ENCODE measurements at places on chromosomes 7 and 10.

DNA sequence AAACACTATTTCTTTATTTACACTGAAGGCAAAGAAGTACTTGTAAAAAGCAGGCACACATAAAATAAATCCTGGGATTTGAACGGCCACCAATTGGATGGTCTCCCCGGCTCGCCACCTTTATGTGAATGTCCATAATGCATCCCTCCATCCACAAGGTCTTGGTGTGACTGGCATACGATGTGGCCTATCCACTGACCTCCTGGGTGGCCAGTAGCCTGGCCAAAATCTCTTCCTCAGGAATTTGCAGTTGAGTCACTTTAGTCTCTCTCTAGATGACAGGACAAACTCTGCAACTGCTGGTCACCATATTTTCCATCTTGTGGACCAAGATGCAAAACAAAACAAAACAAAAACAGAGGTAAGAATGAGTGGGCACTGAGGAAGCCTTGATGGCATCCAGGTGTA, 39.1 kb downstream of the CDK1 start:
- DNase-seq, result no peak

GRCh38 chr7:4884164-4884563, 648 bp upstream of the RADIL start:
- no peak for DNase-seq

- no peak for DNase-seq
These were observed 60.1 kb downstream of the RABGEF1 start for GRCh38 chr7:66800591-66800990.

DNA sequence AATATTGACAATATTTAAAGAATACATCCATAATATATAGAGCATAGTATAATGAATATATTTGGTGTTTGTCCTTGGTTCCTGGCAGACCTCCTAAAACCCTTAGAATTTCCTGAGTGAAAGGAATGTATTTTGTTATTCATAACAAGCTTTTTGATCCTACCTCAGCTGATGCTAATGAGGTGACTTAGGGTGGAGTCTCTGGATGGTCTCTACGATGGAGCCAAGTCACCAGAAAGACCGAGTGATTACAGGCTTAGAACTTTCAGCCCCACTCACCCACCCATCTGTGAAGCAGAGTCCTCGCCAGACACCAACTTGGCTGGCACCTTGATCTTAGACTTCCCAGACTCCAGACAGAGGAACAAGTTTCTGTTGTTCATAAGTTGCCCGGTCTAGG, 35.9 kb downstream of the UPF2 start:
- DNase-seq, result no peak

GRCh38 chr10:50600831-50601477, 22.8 kb downstream of the SGMS1 start:
- DNase-seq, result no peak

DNA sequence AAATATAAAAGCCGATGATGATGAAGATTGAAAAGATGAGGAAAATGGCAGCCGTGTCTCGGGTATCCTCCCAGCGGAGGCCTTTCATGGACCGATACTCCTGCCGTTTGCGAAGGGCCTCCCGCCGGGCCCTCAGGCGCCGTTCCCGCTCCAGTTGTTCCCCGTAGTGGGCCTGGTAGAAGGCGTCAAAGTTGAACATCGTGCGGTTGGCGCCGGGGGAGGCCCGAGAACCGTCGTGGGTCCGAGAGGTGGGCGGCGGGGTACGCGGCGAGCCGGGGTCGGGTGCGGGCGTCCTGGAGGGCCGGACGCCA, 553 bp downstream of the DNAJC30 start:
- DNase-seq, result no peak

DNA sequence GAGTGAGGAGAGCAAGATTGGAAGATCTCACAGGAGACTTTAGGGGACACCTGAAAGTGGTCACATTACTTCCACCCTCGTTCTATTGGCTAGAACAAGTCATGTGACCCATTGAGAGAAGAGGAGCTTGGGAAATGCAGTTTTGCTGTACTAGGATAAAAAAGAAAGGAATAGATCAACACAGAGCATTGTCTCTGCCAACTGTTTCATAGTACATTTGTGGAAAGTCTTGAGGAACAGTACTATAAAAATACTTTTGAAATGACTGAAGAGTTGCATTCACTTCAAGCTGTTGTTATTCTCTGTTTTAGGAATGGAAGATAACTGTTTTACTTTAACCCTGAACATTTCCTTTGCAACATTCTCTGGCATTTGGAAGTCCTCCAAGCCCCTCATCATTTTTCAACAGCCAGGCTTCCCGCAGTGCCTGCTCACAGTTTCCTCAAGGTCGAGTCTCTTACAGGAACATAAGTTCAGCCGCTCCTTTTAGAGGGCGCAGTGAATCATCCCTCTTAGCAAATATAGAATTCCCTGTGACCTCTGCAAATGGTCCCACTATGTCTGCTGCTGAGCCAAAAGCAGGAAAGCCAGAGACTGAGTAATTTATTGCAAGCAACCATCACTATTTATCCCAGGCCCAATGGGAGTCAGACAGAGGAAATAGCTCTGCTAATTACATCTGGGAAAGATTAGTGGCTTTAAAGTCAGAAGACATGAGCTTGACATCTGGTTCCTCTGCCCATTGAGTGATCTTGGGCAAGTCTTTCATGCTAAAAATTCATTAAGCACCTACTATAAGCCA, 40.7 kb downstream of the MRPL32 start:
- no peak for DNase-seq

GRCh38 chr10:1712314-1712713, 25.0 kb downstream of the ADARB2 start:
- DNase-seq, result no peak

DNA sequence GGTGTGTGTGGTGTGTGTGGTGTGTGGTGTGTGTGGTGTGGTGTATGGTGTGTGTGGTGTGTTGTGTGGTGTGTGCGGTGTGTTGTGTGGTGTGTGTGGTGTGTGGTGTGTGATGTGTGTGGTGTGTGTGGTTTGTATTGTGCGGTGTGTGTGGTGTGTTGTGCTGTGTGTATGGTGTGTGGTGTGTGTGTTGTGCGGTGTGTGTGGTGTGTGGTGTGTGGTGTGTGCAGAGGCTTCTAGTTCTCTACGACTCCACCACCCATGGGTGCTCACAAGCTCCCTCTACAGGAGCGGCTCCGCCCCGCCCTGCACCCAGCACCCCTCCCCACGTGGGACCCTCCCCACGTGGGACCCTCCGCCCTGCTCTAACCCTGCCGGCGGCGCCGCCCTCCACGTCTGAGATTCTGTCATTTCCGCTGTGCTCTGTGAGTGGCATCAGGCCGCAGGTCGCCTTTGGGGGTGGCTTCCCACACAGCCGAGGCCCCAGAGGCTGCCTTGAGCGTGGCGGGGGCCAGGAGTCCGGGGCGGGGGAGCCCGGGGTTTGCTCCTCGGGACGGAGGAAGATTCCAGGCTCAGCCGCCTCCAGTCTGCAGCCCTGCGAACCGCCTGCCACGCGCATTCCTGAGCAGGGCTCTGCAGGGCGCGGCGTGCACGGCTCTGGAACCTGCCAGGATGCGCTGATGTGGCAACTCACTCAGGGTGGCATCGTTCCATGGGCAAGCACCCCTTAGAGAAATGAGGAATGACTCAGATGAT, 37.0 kb upstream of the DNAJB6 start:
- no peak for DNase-seq

DNA sequence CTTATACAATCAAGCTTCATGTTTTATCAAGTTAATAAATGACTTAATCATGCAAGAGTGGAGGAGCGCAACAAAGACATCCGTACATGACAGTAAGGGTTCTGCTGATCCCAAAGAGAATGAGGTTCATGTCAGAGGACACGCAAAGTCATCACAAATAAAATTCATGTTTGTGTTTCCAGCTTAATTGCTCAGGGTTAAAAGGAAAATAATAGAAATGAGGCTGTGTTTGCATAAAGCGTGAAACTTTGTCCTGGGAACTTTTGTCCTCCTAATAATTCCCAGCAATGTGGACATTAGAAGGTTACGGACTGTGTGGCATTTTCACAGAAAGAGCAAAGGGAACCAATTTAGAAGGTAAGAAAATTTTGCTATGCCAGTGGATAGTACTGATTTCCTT, 237.3 kb downstream of the INHBA start:
- no peak for DNase-seq

DNA sequence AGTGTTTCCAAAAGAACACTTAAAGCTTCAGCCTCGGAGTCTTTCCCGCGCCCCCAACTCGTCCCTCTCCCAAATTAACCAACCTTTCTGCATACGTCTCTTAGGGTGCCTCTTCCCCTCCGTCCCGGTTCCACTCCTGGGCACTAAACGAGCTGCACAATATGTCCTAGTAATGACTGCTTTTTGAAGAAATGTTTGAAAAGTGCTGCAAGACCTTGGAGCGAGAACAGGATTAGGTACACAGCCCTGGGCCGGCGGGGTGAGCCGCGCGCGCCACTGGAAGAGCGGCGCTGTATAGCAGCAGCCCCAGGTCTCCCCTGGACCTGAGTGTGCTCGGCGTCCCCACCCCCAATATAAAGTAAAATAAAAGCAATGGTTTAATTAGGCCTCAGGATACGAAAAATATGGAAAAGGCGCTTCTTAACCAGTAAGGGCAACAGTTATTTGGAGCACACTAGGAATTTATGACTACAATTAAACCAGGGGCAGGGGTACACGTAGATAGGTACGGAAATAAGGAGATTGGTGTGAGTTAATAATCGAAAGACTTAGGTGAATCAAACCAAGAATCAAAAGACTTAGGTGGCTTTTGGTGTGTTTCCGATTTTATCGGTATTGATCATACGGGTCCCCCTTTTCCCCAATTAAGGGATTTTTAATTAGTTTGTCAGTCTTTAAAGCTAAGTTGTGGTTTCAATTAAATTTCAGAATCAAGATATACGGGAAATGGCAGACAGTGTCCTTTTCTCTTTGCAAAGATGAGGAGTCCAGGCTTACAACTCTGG, 1.9 kb downstream of the TET1 start:
- no peak for DNase-seq

DNA sequence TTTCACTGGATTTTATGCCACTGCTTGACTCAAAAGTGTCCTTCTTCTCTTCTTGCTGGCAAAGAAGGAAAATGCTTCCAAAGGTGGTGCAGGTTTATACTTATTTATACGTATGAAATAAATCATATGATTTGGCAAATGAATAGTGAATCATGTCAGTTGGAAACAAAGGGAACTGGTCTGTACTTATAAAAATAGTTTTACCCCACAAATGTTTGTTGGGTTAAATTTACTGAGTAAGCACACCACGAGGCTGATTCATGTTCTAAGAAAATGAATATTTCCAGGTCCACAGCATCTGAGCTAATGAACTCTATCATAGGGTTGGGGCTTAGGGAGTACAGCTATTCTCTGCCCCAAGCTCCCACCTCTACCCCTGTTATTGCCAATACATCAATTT, 232.2 kb downstream of the TRIL start:
- no peak for DNase-seq

GRCh38 chr10:35224045-35224740, 97.5 kb downstream of the CREM start:
- no peak for DNase-seq

- DNase-seq, result peak; percentile 20
These were observed 26.9 kb upstream of the TRIM56 start for GRCh38 chr7:101058355-101058754.

GRCh38 chr7:154792436-154793055, 210.4 kb downstream of the PAXIP1 start:
- DNase-seq, result no peak

DNA sequence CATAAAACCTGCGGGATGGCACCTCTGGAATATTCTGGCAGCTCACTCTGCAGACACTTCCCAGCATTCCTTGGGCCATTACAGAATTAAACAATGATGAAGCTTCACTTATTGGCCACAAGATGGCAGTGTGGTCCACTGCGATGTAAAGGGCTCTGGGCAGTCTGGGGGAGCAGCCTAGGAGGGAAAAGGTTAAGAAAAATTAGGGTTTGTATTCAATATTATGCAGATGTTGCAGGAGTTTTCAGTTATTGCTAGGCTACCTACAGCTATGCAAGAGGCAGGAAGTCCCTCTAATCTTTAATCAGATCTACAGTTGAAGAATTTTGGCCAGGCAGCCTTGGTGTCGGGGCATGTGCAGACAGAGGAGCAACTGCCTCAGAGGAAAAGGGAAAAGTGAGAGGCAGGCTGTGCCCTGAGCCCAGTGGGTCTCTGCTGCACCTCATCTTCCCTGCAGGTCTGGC, 233.2 kb upstream of the PRSS1 start:
- DNase-seq, result peak; percentile 14

DNA sequence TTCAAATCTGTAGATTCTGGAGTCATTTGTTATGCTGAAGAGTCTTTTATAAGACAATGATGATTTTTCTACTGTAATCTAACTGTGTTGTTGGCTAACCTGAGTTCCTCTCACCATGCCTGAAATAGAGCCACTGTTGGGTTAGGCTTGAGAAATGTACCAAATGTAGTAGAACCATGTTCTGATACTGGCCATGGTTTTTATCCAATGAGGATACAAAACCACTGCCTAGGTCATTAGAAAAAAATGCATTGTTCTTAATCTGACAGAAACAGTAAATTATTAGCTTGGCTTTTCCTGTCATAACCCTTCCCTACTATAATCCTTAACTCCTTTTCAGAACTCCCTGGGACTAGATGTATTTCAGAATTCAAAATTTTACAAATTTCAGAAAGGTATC, 86.6 kb downstream of the RAPGEF5 start:
- no peak for DNase-seq
